Neural progenitor cell (in vitro differentiated cells): ENCODE measurements at places on chromosomes 16 and 17.

DNA sequence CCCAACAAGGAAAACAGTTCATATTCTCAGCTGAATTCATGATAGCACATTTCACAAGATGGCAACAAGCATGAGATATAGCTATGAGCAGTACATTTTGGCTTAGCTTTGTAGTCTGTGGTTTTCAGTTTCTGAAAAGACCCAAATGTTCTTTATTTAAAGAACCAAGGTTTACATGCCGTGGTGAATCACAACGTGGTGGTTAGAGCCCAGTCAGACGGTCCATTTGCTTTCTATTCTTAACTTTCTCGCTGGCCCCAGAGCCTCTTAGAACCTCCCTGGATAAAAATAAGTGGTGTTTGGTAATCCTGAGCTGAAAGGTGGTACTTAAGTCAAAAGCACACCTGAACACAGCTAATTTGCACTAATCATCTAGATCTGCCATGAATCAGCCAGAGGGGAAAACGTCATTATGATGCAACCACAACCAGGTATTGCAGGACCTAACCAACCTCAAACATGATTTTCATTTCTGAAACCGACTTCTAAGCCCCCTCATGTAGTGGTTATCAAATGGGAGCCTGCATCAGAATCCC is 18.6 kb upstream of the HAPSTR1 start:
- no peaks in the 10 kb centered on the region for H3K4me1 ChIP-seq
- no peak overlapping the region for H3K4me3 ChIP-seq
- no peak for DNase-seq
- no peak overlapping the region for H3K27ac ChIP-seq

DNA sequence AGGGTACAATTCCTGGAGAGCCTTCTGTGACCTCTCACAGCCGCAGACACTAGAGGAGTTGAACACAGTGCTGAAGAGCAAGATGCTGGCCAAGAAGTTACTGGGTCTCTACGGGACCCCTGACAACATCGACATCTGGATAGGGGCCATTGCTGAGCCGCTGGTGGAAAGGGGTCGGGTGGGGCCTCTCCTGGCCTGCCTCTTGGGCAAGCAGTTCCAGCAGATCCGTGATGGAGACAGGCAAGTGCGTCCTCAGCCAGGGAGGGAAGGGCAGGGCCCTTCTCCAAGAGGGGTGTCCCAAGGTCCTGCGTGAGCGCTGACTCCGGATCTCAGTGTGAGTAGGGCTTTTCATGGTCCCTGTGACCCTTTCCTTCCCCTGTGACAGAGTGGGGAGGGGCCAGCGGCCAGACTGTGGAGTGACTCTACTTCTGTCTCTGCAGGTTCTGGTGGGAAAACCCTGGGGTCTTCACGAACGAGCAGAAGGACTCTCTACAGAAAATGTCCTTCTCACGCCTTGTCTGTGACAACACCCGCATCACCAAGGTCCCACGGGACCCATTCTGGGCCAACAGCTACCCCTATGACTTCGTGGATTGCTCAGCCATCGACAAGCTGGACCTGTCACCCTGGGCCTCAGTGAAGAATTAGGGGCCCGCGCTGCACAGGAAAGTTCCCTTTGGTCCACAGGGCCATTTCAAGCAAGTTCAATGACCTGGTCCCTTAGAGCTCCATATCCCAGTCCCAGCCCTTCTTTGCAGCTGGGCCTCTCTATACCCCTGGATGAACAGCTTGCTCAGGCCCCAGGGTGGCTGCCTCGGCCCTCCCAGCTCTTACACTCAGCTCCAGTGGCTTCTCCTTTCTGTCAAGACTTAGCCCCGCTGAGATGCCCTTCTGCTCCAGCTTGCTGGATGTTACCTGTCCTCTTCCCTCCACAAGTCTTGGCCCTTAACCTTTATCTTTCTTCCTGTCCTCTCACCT is 13.1 kb downstream of the MPO start:
- H3K27me3 ChIP-seq = peaks cover 28% of the 10 kb centered on the region
- no peak overlapping the region for H3K4me3 ChIP-seq
- DNase-seq = no peak

GRCh38 chr16:65249768-65250167 is 127.9 kb upstream of the CDH11 start:
- H3K36me3 ChIP-seq = no peaks in the 10 kb centered on the region
- no peak for DNase-seq
- no peak overlapping the region for H3K4me3 ChIP-seq
- H3K27ac ChIP-seq = no peak overlapping the region
- H3K4me1 ChIP-seq = no peaks in the 10 kb centered on the region

DNA sequence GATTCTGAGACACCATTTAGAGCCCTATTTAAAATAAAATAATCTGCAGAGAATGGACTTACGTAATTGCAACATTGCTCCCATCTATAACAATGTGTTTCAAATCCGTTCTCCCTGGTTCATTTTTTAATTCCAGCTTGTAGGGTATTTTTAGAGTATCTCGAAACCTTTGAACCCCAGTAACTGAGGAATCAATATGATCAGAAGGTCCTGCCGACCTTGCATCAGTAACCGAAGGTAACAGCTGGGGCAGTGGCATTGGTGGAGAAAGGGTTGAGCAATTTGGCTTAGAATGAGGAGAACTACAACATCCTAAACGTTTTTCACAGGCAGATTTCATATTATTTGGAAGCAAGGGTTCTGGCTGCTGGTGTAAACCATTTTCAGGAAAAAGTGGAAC is 49.3 kb downstream of the N4BP1 start:
- peaks cover 13% of the 10 kb centered on the region for H3K36me3 ChIP-seq
- no peaks in the 10 kb centered on the region for H3K27me3 ChIP-seq
- H3K27ac ChIP-seq = no peak overlapping the region
- DNase-seq = no peak

DNA sequence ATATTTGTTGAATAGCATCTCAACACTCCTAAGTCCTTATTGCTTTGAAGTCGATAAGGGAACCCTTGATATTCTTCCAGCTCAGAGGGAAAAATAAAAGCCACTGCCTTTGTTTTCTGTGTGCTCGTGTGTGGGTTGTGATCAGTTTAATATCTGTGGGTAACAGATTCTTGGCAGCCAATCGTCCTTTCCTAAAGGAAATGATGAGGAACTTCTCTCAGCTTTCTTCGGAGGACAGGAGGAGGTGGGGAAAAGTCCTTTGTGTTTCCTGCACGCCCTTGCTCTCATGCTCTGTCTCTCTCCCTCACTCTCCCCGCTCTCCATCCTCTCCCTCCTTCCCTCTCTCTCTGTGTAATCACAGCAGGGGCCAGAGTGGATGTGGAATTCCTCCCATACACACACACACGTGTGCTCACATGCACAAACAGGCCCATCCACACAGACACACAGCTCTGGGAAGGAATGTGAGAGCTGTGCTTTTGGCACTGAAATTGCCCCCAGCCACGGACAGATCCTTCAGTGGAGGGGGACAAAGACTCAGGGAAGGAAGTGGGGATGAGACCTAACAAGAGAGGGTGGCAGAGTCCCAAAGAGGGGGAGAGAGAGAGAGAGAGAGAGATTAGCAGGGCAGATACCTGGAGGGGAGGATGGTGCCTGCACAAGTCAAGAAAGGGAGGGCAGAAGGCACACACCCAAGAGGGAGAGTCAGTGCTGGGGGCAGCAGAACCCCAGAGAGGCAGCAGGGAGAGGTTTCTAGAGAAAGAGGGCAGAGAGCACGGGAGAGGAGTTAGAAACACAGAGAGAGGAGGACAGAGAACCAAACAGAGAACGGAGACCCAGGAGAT is 83.5 kb upstream of the PLCG2 start:
- DNase-seq = no peak
- H3K27me3 ChIP-seq = no peaks in the 10 kb centered on the region
- peaks cover 23% of the 10 kb centered on the region for H3K4me1 ChIP-seq
- no peak overlapping the region for H3K4me3 ChIP-seq
- H3K36me3 ChIP-seq = no peaks in the 10 kb centered on the region
